ENCODE measurements at places on chromosomes 4 and X.

DNA sequence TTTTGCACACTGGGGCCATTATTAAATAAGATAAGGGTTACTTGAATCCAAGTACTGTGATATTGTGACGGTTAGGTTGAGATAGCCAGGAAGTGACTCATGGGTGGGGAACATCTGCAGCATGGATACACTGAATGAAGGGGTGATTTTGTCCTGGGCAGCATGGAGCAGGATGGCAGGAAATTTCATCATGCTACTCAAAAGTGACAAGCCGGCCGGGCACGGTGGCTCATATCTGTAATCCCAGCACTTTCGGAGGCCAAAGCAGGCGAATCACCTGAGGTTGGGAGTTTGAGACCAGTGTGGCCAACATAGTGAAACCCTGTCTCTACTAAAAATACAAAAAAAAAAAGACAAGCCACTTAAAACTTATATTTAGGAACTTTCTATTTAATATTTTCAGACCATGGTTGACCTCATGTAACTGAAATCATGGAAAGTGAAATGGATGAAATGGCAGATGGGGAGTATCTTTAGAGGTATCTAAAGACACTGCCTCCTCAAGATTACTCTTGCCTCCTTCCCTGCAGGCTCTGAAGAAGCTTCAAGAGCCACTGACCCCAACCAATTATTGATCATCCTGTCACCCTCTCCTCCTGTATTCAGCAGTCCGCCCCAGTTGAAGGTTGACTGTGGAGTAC, 3.9 kb upstream of the TRIM60 start:
- DNase-seq, result no peak

DNA sequence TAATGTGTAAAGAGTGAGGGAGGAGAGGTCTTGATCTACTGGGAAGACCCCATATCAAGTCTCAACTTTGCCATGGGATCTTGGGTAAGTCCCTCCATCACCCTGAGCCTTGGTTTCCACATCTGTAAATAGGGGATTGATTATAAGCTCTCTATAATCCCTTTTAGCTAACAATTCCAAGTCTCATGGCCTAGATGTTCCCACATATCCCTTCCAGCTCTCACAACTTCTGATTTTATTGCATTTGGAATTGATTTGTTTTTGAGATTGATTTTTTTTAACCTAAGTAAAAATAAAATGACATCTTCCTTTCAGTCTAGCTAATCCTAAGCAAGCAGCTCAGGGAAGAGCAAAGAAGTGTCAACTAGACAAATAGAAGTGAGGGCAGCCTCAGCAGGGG, 29.8 kb downstream of the SMIM20 start:
- DNase-seq, result no peak

GRCh38 chrX:111168314-111168713, 72.3 kb downstream of the PAK3 start:
- no peak for DNase-seq

- DNase-seq, result no peak
Observed at GRCh38 chr4:183455431-183456195, 11.2 kb downstream of the CDKN2AIP start.

- DNase-seq, result no peak
Observed at GRCh38 chrX:115912372-115912897, 258.1 kb upstream of the AGTR2 start.

- DNase-seq, result no peak
Observed at GRCh38 chrX:43003204-43003565, 225.2 kb upstream of the PPP1R2C start.

Measured in non-pigmented ciliary epithelial cell (primary cell).